ENCODE measurements at places on chromosomes 1 and 21.
A peak's percentile ranks its signal among the peaks of the same experiment; 100 is the strongest.

DNA sequence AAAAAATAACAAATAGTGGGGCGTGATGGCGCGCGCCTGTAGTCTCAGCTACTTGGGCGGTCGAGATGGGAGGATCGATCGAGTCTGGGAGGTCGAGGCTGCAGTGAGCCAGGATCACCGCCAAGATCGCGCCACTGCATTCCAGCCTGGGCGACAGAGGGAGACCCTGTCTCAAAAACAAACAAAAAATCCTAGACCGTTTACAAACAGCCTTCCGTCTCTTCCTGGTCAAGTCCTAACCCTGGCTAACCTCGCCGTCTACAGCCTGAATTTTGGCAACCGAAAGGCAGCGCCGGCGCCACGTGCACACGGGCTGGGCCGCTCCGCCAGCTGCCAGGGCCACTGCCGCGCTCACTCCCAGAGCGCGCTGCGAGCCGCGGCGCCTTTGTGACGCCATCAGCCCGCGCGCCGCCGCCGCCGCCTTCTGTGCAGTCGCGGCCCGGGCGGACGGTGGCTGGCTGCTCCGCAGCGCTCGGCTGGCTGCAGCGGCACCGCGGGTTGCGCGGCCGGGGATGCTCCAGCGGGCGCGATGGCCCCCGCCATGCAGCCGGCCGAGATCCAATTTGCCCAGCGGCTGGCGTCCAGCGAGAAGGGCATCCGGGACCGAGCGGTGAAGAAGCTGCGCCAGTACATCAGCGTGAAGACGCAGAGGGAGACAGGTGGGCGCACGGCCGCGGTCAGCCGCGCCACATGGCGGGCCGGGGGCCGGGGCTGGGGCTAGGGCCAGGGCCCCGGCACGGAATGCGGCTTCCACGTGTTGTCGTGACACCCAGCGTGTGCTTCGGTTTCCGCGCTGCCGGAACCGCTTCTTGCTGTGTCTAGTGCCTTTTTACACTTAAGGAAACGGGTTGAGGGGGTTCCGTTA lies at the start of the genes HSF2BP and RRP1B:
Gene HSF2BP (minus strand): TSS at position 353 of the 865 bp plus-strand sequence. CDS start 1,392 bp downstream, outside the sequence.
Gene RRP1B (plus strand): TSS at position 425 of the 865 bp plus-strand sequence. CDS start 105 bp downstream, at position 530.
- DNase-seq: peak; percentile 82

- DNase-seq: no peak
Observed at GRCh38 chr1:209363112-209363511, 220.4 kb upstream of the CAMK1G start.

GRCh38 chr1:208198236-208198635 lies 45.9 kb downstream of the PLXNA2 start:
- DNase-seq: no peak

DNA sequence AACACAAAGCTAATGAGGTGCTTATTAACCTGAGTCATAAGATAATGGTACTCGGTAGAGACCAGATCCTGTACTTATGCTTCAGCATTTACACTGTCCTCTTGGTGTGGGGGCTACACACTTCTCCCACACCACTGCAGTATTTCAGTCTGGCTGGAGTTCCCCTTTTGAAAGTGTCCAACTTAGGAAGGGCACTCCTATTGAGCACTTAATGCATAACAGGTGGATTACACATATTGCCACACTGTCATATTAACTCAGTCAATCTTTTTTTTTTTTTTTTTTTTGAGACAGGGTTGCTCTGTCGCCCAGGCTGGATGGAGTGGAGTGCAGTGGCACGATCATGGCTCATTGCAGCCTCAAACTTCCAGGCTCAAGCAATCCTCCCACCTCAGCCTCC lies 1.5 kb downstream of the GPATCH4 start:
- no peak for DNase-seq

GRCh38 chr1:37575692-37576091 lies 19.0 kb downstream of the DNALI1 start:
- DNase-seq: peak; percentile 47
